GM04503 (cell line): ENCODE measurements at places on chromosomes 16 and 17.
A peak's percentile ranks its signal among the peaks of the same experiment; 100 is the strongest.

DNA sequence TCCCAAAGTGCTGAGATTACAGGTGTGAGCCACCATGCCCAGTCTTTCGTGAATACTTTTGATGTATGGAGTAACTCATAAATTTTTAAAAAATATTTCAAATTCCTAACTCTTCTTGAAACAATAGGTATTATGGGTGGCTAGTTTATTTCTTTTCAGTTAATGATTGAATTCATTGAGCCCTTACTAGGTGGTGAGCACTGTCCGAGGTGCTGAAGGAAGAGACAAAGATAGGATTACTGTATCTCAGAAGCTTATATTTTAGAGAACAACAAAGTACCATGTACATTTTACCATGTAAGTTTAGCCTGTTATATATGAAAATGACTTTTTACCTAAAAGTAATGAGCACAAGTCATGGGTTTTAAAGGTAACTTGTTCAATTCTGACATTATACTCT is 418.3 kb downstream of the NPIPA7 start:
- no peak for DNase-seq

DNA sequence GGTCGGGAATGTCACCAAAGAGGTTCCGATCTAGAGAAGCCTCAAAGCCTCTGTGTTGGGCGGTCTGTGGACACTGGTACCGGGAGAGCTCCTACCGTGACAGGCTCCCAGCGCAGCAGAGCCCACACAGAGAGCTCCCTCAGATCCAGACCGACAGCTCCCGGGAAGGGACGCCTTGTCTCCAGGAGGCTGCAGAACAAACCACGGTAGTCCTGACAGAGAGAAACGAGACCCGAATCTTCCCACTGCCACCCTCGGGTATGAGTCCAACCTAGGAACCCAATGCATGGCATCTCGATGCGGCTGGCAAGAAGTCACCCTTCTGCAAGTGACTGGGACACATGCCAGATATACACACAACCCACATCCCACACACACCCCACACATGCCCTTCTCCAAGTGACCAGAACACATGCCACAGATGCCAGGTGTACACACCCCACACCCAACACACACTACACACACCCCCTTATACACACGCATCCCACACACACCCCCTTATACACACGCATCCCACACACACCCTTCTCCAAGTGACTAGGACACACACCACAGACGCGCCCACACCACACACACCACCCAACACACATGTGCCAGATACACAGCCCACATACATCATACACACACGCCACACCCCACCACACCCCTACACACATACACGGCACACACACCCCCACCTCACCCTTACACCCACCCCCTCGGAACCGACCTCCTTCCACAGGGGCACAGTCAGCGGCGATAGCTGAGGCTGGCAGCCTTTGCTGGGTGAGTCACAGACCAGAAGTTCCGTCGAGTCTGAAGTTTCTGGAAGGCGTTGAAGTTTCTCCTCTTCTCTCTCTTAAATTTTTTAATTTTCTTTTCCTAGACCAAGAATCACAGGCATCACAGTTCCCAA is 15.9 kb upstream of the CYTH1 start:
- no peak for DNase-seq

GRCh38 chr17:65690626-65691310 is 129.3 kb upstream of the AXIN2 start:
- no peak for DNase-seq

DNA sequence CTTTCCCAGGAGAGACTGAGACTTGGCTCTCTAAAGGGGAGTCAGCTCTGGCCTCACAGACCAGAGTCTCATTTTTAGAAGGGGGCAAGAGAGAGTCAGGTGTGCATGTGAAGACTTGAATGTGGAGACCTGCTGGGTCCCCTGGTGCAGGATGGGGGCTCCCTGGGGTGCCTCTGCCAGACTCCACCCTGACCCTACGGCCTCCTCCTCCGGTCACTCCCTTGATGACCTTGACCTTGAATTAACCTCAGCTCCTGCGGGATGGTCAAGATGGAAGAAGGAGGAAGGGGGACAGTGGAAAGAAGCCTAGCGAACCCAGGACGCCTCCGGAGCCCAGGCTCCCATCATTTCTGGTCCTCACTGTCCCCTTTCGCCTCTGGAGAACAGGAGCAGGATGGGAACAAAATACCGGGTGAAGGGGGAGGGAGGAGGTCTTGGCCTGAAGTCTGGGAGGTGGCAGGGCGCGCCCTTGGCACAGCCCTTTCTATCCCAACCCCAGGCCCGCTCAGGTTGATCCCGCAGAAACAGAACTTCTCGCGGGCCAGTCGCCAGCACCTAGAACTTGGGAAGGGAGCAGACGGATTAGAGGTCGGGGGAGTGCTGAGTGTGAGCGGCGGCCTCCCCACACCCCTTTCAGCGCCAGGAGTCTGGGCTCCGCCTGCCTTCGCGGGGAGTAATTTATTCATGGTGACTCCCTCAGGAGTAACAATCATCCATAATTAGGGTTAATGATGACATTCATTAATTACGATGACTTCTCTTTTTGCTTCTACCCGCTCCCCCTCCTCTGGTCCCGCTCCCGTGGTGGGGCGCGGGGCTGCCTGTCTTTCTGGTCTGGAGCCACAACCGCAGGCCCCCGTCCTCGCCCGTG is 1.6 kb downstream of the STAC2 start:
- no peak for DNase-seq

- no peak for DNase-seq
Measured at GRCh38 chr16:30581457-30581856, 4.0 kb downstream of the ZNF785 start.

DNA sequence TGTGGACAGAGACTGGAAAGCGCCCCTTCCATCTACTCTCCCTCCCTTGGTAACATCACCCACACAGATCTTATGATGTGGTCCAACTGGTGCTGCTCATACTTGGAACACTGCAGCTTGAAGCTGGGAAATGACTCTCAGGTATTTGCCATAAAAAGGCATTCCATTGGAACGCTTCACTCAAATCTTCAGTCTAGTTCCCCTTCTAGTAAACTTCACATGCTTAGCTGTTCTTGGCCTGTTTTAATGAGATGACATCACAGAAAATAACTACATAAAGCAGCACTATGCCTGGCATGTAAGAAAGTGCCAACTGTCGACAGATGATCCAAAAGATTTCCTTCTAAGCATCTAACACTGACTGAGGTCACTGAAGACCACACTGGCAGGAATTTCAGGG is 9.3 kb downstream of the ZNF263 start:
- peak; percentile 84 for DNase-seq

GRCh38 chr17:7886227-7887037 is 2.2 kb upstream of the CHD3 start:
- no peak for DNase-seq

GRCh38 chr17:511001-511698 is 158.5 kb upstream of the RPH3AL start:
- DNase-seq = peak; percentile 75

DNA sequence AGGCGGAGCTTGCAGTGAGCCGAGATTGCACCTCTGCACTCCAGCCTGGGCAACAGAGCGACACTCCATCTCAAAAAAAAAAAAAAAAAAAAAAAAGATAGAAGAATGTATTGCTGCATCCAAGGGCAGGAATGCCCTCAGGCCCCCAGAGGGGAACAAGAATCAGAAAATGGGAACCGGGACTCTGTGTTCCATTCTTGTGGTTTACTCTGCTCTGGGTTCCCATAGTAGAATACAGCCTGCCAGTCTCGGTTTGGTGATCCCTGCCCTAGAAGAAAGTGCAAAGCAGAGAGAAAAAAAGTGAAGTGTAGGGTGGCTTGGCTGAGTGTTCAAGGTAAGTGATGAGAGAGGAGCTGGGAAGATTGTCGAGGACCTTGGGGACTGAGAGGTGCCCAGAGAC is 27.4 kb upstream of the KDM6B start:
- no peak for DNase-seq

DNA sequence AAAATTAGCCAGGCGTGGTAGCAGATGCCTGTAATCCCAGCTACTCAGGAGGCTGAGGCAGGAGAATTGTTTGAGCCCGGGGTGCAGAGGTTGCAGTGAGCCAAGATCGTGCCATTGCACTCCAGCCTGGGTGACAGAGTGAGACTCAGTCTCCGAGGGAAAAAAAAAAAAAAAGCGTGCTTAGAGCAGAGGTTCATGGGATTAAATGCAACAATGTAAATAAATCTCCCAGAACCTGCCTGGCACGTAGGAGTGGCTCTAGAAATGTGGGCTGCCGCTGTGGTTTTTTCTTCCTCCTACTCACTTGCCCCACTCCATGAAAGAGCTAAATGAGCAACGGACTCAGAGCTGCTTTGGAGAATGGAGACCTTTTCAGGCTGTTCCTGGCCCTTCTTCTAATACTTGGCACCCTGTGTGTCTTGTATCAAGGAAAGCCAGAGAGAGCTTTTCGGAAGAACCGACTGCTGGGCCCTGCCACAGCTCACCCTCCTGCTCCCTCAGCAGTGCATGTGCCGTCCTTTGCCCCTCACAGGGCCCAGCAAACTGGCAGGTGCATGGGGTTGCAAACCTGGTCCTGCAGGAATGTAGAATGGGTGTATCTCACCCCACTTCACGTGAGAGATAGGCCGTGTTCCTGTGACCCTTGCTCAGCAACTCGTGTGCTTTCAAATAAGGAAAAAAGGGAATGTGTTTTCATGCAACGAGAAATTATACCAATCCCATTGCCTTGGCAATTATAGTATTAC is 52.0 kb downstream of the LDHD start:
- no peak for DNase-seq

DNA sequence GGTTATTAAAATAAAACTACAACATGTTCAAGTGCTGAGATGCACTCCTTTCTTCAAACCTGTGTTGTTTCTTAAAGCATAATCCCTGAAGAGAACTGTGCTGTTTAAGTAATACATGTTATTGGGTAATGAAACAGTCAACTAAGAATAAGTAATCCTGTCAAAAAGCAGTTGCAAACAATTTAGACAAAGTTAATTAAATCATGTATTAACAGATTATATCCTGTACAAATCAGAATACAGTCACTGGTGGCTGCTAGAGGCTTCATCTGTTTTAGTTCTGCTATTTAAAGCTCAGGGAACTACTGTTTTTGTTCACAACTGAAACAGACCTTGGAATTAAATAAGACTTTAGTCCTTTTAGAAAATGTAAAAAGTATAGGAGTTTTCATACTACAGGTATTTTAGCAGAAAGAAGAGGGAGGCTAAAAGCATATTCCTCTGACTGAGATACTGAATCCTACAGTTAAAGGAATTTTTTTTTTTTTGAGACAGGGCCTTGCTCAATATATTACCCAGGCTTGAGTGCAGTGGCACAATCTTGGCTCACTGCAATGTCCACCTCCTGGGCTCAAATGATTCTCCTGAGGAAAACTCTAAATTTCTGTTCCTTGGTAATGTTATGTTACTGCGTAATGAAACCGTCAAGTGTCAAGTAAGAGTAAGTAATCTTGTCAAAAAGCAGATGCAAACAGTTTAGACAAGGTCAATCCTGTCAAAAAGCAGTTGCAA is 27.3 kb upstream of the ITGA2B start:
- no peak for DNase-seq

- no peak for DNase-seq
Measured at GRCh38 chr16:9327253-9327652, 235.8 kb downstream of the HAPSTR1 start.

DNA sequence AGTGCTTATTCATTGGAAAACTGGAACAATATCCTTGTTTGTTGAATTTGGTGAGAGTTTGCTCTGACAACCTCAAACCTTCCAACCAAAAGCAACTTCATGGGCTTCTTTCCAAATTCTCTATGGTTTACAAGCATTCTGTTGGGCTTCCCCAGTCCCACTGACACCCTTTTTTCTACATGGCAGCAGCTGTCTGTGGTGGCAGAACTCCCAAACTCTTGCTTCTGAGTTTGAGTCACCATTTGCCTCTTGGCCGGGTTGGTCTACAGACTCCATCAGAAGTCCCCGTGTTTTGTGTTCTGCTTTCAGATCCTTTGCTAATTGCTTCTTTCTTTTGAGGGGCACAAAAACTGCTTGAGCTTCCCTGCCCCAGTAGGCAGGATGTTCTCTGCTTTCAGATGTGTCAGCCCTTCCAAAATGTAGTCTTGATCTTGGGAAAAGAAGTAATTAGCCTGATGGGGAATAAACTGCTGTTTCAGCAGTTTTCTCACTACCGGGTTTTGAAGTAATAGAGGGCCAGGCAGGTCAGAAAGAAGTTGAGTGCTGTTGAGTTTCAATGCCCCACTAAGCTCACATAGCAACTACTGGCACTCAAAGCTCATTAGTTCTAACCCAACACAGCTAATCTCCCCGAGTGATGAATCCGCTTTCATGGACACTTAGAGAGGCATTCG is 80.7 kb downstream of the HS3ST3A1 start:
- peak; percentile 82 for DNase-seq

DNA sequence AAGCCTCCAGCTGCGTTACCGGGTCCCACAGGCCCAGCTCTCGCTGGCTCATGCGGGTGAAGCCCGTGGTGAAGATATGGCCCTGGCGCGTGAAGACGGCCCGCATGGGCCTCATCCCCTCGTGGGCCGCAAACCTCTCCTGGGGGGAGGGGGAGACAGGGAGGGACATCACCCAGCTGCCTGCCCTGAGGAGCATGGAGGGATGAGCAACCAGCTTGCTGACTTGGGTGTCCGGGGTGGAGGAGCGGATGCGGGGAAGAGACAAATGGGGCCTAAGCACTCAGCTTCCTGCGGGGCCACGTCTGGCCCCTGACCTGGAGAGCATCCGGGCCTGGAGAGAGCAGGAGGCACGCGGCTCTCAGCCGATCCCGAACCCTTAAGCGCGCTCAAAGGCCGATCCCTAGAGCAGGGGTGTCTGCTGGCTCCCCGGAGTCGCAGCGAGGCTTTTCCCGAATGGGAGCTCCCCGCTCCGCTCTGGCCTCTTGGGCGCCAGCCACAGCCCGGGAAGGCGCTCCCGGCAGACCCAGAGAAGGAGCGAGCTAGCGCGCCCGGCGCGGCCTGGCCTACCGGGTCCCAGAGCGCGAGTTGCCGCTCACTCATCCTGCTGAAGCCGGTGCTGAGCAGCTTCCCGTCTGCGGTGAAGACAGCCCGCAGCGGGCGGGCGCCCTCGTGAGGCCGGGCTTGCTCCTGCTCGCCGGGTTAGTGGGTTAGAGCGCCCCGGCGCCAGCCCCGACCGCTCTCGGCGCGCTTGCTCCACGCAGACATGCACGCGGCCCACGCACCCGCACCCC is 5.0 kb downstream of the CORO6 start:
- no peak for DNase-seq

DNA sequence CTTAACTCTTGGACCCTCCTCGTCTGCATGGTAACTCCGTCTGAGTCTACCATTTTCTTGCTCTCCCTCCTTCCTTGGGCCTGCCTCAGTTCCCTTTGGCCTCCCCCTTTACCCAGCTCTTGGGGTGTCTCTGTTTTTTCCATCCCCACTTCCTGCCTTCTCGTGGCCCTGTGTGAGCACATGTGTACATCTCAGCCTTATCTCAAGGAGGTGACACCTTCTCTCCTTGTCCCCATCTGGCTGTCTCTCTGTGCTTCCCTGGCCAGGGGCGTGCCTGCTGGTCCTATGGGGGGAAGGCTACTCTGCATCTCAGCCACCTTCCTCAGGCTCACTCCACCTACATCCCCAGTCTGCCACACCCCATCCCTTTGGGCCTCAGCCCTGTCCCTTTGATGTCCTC is 6.6 kb downstream of the CTF1 start:
- no peak for DNase-seq

- no peak for DNase-seq
Measured at GRCh38 chr17:82092628-82092994, 5.4 kb downstream of the FASN start.
